ENCODE measurements at places on chromosomes 3 and 15.

DNA sequence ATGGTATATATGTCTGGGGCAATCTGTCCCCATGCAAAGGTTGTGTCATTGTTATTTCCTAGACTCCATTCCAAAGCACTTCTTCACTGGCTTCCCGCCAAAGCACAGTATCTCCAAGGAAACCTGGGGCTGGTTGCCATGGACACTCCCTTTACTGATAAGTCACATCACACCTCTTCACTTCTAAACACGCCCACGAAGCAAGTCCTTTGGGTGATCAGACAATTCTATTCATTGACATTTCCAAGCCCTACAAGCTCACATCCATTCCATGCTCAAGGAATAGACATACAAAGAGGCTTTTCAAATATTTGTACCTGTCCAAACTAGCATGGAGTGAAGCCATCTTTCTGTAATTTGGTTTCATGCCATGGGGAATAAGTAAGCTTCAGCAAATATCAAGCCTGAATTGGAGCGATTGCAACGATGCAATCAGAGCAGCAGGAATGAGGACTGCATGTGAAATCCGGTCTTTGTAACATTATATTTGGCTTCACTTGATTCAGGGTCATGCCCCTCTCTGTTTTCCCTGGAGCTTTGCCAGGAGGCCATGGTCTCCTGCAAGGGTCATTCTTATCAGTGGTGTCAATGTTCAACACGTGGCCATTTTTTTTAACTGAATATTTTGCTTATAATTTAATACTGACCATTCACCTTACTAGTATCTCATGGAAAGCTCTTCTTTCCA lies 201.6 kb upstream of the TMC3 start:
- no peak for DNase-seq

GRCh38 chr3:105629718-105630117 lies 239.1 kb downstream of the CBLB start:
- no peak for DNase-seq

GRCh38 chr3:53804697-53805462 lies 41.3 kb downstream of the CHDH start:
- DNase-seq, result no peak

GRCh38 chr3:15294929-15295328 lies 37.5 kb downstream of the SH3BP5 start:
- DNase-seq, result no peak

- DNase-seq, result no peak
Measured at GRCh38 chr3:30707825-30708224, 101.4 kb downstream of the TGFBR2 start.

DNA sequence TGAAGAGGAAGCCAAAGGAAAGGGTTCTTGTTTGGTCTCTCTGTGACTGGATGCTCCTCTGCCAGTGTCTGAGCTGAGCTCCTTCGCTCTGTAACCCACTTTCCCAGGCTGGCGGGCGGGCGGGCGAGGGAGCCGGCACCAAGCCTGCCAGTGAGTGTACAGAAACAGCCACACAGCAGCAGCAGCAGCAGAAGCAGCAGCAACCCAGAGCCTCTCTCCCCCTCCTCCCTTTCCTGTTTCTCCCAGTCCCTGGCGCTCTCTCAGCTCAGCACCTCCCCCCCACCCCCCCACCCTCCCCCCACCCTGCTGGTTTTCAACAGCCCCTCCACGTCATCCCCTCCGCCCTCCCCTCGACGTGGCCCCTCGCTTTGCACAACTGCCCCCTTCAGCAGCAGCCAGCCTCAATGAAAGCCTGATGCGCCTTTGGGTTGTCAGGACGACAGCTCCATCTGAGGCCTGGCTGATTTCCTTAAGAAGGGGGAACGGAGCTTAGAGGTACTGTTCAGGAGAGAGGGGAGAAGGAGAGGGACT lies at the start of gene LSAMP:
TSS of gene LSAMP (minus strand) at position 177 of the 531 bp plus-strand sequence.
- no peak for DNase-seq

GRCh38 chr15:38551720-38552648 lies 12.6 kb downstream of the RASGRP1 start:
- no peak for DNase-seq

- no peak for DNase-seq
Measured at GRCh38 chr15:25180606-25181292, 226.0 kb downstream of the SNRPN start.

DNA sequence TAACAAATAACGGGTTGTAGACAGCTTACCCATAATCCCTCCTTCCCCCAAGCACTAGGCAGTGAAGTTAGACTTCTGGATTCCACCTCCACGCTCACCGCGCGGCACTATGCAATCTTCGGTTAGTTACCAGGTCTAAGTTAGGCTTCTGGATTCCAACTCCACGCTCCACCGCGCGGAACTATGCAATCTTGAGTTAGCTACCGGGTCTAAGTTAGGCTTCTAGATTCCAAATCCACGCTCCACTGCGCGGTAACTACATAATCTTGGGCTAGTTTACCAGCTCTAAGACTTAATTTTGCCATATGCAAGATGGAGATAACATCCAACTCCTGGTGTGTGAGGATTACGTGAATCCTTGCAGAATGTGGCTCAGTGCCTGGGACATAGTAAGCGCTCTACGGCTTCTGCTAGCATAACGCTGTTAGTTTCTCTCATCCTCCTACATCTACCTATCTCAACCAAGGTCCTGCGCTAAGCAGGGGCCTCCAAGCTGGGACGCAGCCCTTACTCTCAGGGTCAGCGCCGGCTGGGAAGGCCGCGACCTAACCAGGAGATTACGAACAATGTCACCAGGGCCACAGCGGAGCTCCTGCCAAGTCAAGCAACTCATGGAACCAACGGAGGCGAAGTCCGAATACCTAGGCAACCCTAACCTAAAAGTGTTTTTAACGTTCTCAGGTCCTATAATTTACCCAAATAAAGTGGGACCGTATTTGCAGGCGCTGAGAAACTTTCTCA lies 497 bp upstream of the RPLP1 start:
- DNase-seq, result no peak

DNA sequence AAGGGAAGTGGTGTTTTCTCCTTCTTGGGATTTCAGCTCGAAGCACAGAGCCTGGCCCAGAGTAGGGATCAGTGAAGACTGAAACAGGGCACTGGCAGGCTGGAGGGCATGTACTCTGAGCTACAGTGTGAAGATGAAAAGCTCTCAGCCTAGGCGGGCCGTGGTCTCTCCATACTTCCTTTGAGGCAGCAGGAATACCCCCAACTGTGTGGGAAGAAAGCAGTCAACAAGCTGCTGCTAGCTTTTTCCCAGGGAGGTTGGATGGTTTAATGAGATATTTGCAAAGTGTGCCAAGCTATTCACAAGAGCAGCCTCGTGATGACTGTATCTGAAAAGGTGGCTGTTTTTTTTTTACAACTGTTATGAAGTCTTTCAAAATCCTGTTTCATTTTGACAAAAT lies 47.2 kb downstream of the NMNAT3 start:
- no peak for DNase-seq

DNA sequence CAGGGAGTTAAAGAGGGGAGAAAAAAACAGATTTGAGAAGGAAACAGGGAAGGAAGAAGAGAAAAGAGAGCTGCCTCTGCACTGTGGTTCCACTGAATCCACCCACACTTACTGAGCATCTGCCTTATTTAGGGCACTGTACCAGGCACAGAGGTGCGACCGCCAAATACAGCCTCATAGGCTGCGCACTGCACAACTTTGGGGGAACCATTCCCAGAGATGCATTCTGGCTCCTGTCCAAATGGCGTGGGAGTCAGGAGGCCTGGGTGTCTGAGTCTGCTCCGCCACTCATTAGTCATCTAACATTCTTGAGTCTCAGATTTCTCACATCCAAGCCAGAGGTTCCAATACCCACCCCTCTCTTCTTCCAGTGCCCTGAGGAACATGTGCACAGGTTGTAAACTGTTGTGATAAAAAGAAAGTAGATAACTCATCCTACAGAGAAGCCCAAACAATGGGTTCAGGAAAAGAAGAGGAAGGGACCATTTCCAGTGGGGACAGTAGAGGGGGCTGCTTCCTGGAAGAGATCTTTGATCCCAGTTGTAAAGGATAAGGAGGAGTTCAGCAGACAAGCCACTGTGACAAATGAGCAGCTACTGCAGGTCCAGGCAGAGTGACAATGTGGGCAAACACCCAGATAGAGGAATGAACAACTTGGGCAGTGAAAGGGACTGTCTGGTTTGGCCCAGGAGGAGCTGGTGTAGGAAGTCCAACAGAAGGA lies 254.6 kb downstream of the UACA start:
- DNase-seq, result peak; percentile 40

- peak; percentile 77 for DNase-seq
Measured at GRCh38 chr3:125051715-125052581, 3.8 kb downstream of the HEG1 start.

GRCh38 chr3:122938783-122939425 lies 88.7 kb downstream of the SEMA5B start:
- no peak for DNase-seq

DNA sequence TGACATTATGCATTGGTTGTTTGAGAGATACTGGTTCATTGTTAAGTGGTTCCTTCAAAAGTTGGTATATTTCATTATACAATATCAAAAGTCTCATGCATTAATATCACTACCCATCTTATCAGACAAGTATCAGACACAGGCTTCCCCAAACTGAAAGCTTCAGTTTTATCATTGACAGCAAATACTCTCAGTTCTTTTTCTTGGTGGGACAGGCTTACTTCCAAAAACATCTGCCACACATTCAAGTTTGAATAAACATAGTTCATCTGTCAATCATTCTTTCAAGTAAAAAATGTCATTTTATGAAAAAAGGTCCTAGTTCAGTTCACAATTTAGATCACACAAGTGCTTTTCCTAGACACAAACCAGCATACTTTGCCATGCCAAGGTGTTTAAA lies 280.0 kb upstream of the TRIM42 start:
- DNase-seq, result no peak

GRCh38 chr15:31387479-31388118 lies 61.0 kb downstream of the KLF13 start:
- DNase-seq, result no peak

- no peak for DNase-seq
Measured at GRCh38 chr3:46833346-46834300, 29.6 kb downstream of the MYL3 start.

DNA sequence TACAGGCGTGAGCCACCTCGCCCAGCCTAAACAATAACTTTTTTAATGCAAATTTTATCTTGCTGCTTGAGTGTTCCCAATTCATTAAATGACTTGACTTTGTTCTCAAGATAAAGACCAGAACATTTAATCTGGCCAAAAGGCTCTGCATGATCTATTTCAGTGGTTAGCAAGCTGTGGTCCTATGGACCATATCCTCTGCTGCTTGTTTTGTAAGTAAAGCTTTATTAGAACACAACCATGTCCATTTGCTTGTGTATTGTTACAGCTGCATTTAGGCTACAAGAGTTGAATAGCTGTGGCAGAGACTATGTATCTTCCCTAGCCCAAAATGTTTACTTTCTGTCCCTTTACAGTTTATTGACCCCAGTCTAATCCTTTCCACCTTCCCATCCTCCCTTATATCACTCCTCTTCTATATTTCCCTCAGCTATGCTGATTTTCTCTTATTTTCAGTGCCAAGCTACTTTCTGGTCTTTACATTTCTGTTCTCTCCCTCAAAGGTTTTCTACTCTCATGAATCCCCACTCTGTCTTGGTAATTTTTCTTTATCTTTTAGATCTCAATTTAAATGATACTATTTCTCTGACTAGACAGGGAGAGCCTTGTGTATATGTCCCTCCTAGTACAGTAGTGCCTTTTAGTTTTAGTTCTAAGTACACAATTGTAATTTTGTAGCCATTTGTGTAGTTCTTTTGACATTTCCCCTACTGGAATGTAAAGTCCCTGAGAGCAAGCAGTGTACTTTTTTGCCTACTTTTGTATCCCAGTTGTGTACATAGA lies 23.2 kb downstream of the SELENOT start:
- no peak for DNase-seq

DNA sequence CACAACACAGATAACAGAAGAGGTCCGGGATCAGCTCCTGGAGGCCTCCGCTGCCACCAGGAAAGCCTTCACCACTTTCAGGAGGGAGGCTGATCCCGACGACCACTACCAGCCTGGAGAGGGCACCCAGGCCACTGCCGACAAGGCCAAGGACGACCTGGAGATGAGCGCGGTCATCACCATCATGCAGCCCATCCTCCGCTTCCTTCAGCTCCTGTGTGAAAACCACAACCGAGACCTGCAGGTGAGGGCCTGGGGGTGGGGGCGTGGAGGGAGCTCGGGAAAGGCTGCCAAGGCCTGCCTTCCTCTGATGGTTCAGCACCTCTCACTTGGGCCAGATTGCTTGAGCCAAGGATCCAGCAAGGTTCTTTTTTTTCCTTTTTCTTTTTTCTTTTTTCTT lies 210.7 kb upstream of the BHLHE40 start:
- DNase-seq, result no peak

DNA sequence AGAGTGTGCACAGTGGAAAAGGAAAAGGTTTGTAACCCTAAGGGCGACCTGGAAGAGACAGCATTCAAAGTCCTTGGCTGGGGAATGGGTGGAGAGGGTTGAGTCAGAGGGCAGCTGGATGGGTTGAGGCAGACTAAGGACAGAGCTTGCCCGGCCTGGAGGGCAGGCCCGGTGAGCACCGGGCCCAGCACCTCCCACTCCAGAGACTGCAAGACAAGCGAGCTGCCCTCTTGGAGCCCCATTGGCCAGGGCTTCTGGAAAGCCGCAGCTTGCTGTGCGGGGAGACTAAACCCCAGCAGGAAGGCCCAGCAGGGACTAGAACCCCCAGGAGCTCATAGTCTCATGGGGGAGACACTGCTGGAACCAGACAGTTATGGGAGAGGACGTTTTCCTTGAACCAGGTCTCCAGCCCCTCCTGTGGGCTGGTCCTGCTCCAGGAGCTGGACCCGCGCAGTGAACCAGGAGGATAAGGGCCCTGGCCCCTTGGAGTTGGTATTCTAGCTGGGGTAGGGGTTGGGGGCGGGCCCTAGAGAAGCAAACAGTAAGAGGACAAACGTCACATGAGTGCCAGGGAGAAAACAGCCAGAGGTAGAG lies 59.1 kb downstream of the RGMA start:
- DNase-seq, result no peak

GRCh38 chr3:5503136-5503535 lies 315.6 kb downstream of the EDEM1 start:
- no peak for DNase-seq

DNA sequence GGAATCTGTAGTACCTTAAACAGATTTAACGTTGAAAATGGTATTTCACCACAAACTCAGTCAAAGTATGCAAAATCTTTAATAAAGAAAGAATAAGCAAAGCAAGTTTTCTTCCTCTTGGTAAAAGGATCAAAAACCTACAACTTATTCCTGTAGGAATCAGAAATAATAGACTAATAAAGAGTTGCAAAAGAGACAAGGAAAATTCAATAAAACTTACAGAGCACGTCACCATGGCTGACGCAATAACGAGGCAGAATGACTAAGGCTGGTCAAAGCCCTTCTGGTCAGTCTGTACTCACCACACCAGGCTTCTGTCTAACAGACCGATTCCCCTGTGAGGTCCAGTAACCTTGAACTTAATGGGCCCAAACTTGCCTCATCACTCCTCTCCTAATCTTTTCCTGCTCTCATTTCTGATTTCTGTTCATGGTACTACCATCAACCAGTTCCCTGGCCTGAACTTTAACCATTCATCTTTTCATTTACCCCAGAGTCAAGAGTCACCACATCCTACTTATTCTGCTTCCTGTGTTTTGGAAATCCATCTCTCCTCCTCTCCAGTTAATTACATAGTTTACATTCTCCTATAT lies 5.0 kb downstream of the MASP1 start:
- DNase-seq, result no peak

GRCh38 chr3:58129041-58129770 lies 81.6 kb downstream of the DNASE1L3 start:
- DNase-seq, result no peak

GRCh38 chr3:27253831-27254230 lies 115.4 kb downstream of the NEK10 start:
- no peak for DNase-seq

GRCh38 chr3:64865839-64866570 lies 178.2 kb upstream of the ADAMTS9 start:
- no peak for DNase-seq

- no peak for DNase-seq
Measured at GRCh38 chr15:44219073-44219472, 24.0 kb upstream of the FRMD5 start.

All from stimulated activated CD4-positive, alpha-beta T cell treated with anti-CD3 and anti-CD28 coated beads, Interleukin-4, amount 100 ng/mL, for 4 hours (primary cell).